IPS DF 6.9 (cell line): ENCODE measurements at places on chromosomes 6 and 20.

GRCh38 chr6:109781001-109781400 lies 89.9 kb downstream of the FIG4 start:
- DNase-seq, result no peak

GRCh38 chr20:18056174-18057100 lies 1.3 kb downstream of the OVOL2 start:
- no peak for DNase-seq

DNA sequence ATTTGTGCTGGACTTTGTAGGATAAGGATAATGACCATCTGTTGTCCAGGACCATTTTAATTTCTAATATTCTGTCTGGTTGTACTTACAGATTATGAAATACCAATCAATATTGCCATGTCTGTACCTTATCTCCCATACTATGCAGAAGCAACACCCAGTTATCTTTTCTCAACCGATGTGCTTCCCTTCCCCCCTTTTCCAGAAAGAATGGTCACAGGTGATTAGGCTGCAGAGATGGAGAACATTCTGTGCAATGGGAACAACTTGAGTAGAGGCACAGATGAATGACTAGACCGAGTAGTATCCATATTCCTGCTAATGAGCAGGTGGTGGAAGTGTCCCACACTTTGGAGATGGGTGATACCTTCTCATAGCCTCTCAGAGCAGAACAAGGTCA lies 10.5 kb downstream of the RALY start:
- DNase-seq, result no peak

GRCh38 chr20:5482791-5483190 lies 166.0 kb upstream of the PROKR2 start:
- no peak for DNase-seq

DNA sequence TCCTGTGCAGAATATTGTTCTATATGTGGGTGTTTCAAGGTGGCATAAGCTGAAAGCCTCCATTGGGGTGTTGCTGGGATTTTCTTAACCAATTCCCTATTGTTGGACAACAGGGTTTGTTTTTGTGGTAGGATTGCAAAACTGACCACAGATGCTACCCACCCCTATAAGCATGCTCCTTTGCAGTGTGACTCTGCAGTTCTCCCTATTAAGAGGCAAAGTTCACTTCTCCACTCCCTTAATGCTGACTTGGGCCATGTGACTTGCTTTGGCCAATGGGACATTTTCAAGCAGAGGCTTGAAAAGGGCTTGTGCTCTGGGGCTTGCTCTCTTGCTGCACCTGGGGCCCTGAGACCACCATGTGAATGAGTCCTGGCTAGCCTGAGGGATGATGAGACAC lies 8.5 kb upstream of the ANGPT4 start:
- DNase-seq, result no peak

DNA sequence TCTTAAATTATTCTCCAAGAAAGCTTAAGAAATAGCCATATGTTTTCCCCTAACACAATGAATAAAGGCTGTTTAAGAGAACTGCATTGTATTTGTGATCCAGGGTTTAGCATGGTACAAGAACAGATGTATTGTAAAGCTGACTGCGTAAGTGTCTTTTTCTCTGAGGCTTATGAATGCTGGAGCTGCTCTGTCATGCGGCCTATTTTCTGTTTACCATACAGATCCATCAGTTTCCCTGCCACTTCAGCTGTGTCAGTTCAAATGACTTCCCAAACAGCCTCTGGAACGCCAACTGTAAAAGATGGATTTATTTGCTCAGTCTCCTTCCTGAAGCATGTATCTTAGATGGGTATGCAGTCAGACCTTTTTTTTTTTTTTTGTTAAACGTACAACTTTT lies 419.3 kb upstream of the HS3ST5 start:
- DNase-seq, result no peak

- no peak for DNase-seq
These were observed 105.4 kb upstream of the LY86 start for GRCh38 chr6:6483168-6483567.

DNA sequence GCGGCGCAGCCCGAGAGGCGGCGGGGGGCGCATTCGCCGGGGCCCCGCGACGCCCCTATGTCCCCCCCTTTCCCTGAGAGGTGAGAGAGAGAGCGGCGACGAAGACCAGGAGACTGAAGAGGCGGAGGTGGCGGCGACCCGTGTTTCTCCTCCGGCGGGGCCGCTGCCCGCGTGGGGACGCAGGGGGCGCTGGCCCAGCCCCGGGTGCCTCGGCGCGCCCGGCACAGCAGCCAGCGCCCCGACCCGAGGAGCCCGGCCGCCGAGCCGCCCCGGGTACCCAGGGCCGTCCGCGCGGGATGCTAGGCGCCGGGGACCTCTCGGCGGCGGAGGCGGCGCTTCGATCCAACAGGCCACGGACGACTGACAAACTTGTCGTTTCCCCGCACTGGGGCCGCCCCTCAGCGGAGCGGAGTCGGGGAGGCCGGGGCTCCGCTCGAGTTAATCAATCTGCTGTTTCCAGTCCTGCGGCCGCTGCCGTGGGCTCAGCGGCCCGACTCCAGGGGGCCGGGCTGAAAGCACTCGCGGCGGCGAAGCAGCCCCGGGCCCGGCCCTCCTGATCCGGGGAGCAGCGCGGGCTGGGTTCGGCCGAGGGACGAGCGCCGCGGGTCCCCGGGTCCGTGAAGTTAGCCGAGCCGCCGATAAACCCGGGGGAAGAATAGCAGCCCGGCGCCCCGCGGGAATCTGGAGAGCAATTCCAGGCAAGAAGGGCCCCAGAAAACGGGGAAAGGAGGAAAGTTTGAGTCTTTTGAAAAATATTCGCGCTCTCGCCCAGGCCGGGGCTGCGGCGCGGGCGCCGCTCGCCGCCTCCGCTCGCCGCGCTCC lies 631 bp downstream of the MDGA1 start:
- DNase-seq, result no peak

- no peak for DNase-seq
These were observed 41.0 kb downstream of the POU3F2 start for GRCh38 chr6:98875375-98875774.

DNA sequence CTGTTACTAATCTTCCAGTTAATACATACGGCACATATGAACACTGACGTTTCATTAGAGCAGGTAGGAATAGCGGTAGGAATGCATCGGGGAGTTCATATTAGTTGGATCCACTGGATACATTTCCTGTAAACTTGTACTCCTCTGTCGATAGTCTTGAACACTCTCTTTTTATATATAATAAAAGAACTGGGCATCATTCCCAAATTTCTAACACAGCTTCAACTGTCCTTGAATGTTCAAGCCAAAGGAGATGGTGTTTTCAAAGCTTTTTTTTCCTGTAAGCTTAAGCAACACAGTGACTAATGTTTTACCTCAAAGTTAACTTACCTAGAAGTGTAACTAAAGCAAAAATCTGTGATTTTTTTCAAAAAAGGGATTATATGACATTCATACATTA lies 195.3 kb downstream of the UTRN start:
- DNase-seq, result no peak

- no peak for DNase-seq
These were observed 175.3 kb downstream of the LRFN2 start for GRCh38 chr6:40411881-40412280.

DNA sequence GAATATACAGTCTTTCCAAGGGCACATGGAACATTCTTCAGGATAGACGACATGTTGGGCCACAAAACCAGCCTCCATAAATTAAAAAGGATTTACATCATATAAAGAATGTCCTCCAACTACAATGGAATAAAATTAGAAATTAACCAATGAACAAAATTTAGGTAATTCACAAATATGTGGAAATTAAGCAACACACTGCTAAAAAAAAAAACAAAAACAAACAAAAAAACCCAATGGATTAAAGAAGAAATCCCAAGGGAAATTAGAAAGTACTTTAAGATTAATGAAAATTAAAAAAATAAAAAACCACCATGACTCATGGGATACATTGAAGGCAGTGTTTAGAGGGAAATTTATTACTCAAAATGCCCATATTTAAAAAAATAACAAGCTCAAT lies 21.4 kb upstream of the NT5E start:
- DNase-seq, result no peak

GRCh38 chr20:45934046-45934585 lies 367 bp upstream of the PCIF1 start:
- DNase-seq, result peak; percentile 35

GRCh38 chr6:75748743-75749538 lies at the start of gene MYO6:
Gene MYO6, plus strand, starts transcription at chr6:75749239. Its CDS starts 68,309 bp downstream, at chr6:75817548.
- DNase-seq, result no peak

DNA sequence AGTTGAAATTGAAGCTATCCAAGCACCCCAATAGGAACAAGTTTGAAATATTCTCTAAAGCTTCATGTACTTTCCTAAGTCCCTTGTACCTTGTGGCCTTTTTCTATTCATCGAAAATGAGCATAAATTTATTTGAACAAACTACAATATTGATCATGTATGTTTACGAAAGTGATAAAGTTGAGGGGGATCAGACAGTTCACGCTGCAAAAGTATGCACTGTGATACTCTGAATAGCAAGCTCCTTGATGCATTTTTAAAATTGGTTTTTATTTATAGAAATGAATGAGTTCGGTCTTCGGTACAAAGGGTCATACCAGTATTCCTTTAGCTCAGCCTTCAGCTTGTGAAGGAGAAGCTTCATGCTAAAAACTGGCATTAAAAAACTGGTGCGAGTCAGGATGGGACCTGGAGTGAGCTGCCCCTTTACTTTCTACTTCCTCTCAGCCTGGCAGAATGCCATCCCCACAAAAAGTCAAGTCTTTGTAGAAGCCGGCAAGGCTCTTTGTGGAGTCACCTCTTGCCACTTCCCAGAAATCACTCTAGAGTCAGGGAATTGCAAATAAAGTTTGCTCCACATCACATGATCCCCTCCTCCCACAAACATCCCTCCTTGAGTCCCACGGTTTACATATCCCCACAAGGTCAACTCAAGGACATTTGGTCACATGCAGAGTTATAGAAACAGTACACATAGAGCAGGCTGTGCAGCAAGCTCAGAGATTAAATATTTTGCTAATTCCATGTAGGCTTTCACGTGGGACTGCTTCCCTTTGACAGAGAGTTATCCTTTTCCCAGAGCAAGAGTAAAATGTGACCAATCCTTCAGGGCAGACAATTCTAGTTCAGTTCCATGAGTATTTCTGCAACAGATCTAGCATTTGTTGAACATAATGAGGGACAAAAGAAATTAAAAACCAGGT lies 34.6 kb upstream of the ADGRF1 start:
- no peak for DNase-seq

- no peak for DNase-seq
These were observed 45.5 kb upstream of the NRN1 start for GRCh38 chr6:6052216-6052615.

GRCh38 chr6:166907373-166907841 lies 48.9 kb downstream of the RNASET2 start:
- no peak for DNase-seq

GRCh38 chr20:4829514-4830215 lies 108.0 kb downstream of the PRND start:
- no peak for DNase-seq

GRCh38 chr6:163600331-163600730 lies 185.8 kb downstream of the QKI start:
- DNase-seq, result no peak

DNA sequence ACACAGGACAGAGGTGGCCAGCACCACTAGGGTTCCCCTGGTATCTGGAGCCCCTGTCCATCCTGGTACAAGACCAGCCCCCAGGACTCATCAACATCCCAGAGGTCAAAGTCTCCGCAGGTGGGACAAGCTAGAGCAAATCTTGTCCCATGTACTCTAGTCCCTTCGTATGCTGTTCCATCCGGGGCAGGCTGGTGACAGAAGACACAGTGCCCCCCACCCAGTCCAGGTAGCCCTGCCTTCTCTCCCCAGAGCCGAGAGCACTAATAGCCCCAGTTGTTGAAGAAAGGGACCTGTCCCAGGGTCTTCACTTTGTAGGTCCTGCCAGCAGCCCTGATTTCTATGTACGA lies 21.1 kb downstream of the PCK1 start:
- DNase-seq, result no peak

DNA sequence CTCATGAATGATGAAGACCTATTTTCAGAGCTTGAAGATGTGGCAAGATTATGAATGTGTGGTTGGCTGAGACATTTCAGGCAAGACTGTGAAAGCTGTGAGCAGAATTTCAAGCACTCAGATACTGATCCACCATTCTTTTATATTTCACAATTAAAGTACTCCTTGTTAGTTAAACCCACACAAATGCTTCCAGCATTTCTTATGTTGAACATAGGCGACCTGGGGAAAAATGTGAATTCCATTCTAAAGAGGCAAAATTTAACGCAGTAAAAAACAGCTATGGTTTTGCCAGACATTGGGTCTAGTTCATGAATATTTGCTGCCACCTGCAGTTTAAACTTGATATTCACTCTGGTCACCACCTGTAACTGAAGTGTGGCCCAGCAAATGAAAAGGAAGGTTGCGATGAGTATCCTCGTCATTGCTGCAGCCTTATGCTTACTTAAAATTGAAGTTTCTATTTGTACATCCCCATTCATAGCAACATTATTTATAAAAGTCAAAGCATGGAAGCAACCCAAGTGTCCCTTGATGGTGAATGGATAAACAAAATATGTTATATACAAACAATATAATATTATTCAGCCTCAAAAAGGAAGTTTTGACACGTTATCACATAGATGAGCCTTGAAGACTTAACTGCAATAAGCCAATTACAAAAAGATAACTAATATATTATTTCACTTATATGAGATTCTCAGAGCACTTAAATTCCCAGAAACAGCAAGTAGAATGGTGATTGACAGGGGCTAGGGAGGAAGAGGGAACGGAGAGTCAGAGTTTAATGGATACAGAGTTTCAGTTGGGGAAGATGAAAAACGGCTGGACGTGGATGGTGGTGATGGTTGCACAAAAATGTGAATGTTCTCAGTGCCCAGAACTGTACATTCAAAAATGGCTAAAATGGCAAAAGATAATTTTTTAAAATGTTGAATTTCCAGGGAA lies 32.4 kb upstream of the FAM184A start:
- peak; percentile 37 for DNase-seq

- DNase-seq, result no peak
These were observed 11.2 kb downstream of the SLC13A3 start for GRCh38 chr20:46640044-46640443.

DNA sequence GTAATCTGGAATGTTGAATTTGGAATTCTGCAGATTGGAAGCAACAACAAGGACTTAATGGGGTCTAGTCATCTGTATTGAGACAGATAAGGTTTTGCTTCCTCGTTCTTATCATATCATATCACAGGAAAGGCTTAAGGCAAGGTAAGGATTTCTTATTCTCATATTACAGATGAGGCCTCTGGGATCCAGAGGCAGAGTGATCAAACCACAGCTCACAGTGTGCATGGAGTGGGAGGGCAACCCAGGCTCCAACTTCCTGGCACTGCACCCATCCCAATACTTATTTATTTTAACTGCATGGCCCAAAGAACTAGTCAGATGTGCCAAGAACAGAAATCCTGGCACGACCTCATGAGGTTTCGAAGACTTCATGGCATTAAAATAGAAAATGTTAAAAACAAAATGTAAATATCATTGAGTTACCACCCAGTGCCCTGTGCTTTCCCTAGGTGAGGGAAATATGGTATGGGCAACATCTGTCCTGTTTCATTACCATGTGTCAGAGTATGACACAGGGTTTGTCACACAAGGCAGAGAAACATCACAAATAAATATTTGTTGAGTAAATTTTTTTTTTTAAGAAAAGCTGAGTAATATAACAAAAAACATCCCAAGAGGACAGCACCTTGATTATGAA lies 191.9 kb downstream of the ISM1 start:
- no peak for DNase-seq
